NCI-H2081 (cell line): ENCODE measurements at places on chromosomes 1 and 21.

GRCh38 chr1:154329551-154330131 is 4.3 kb downstream of the ATP8B2 start:
- no peak for DNase-seq

- no peak for DNase-seq
Measured at GRCh38 chr1:151312411-151312810, 14.8 kb downstream of the PI4KB start.

DNA sequence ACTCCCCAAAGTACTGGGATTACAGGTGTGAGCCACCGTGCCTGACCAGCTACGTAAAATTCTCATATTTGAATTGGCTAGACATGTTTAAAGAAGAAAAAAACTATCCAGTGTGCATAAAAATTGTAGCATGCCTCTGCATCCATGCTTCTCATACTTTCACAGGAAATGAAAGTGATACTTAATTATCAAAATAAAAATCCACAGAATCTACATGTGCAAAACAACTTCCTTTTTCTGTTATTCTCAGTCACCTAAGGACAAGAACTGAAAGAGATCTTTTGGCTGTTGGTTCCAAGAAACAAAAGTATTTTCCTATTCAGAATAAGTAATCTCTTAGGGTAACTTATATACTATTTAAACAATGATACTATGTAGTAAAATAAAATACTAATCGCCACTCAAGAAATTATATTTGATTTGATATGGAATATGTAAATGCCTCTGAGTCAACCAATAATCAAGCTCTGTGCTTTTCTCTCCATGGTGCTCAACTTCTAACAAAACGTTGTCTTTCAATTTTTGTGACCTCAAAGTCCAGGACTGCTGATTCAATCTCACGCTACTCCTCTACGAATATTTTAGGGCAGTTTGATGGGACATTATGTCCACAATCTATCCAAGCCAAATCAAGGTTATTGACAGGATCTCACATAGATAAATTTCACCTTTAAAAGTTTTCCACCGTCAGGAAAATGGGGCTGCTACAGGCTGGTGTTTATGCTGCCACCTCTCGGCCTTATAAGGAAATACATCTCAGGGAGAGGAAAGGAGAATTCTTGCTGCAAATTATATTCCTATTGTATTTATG is 102.7 kb downstream of the ZNF281 start:
- DNase-seq = peak; percentile 48

DNA sequence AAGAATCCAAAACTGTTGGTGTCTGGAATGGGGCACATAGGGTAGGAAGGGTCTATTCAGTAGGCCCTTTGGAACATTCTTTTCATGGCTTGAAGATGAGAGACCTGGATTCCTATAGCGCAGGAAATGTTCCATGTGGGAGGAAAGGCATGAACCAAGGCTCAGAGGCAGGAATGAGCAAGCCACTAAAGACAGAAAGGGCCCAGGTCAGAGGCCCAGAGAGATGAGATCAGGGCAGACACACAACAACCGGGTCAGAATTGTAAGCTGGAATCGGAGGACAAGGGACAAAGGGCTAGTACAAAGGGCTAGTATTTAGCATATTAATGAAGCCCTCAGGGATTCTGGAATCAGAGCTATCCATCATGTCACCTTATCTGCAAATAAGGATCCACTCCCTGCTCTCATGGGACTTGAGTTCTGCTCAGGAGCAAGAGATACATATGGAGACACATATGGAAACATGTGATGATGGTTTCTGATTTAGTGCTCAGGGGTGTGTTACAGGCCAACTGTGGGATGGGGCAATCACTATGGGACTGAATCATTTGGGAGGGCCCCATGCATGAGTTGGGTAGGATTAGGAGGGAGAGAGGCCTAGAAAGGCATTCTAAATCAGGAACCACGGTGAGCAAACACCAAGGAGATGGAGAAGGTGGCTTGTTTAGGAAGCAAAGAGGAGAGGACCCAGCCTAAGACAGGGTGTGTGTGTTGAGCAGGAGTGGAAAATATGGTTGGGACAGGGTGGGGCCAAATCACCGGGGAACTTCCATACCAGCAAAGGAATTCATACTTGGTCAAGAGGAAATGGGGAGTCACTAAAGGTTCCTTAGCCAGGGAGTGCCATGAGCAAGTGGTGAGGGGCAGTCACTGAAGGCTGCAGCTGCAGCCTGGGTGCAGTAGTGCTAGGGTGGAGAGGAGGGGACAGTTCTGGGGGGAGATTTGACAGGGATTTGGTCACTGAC is 8.6 kb downstream of the NECTIN4 start:
- DNase-seq = no peak

DNA sequence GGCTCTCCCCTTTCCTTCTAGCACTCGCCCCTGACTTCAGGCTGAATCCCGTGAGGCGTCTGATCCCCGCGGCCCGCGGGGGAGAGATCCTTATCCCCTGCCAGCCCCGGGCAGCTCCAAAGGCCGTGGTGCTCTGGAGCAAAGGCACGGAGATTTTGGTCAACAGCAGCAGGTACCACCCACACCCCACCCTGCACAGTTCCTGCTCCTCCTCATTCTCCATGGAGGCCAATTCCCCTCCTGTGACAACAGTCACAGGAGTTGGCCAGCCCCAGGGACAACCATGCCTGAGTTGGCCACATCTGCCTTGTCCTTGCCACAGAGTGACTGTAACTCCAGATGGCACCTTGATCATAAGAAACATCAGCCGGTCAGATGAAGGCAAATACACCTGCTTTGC is 20.0 kb downstream of the TMEM81 start:
- no peak for DNase-seq

DNA sequence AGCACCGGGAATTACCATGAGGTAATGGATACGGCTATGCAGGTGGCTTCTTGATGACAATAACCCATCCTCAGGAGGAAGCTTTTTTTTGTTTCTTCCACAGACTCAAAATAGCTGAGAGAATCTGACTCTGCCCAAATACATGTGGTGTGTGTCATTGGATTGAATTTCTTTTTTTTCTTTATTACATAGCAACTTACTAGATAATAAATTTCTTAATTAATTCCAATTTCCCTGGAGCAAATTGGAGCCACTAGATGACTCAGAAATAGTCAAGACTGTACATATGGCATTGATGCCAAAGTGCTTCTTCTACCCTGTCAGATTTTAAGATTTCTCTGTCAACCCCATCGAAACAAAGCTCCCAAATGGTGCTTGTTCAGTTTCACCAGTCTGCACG is 42.7 kb downstream of the L1TD1 start:
- DNase-seq = no peak

DNA sequence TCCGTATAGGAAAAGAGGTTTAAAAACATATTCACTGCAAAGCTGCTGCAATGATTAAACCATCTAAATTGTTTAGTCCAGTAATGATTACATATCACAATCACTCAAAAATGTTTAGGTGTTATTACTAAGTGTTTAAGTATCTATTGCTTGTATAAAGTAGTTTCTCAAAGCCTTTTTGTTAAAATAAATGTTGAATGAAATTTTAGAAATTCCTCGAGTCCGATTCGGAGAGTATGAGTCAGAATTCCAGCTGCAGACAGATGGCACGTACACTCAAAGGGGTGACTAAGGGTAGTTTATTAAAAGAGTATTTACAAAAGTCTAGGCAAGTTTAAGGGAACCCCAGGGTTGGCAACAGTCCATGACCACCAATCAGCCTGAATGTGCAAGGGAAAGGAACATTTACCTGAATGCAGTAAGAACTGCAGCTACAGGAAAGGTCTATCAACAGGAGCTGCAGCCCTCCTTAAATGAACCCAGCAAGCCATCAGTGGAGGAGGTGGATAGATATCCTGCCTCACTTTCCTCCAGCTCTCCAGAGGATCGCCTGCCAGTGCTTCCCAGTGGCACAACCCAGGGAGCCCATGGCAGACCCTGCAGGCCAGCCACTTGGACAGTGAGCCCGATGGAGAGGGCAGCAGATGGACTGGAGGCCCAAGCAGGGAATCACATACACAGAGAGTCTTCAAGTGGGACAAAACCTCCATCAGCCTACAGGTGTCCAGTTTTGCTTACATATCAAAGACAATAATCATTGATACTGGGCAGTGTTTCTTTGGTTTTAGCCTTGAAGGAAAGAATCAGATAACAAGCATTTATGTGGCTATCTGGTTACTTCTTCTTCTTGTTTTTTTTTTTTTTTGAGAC is 92.1 kb upstream of the SLC44A3 start:
- no peak for DNase-seq

DNA sequence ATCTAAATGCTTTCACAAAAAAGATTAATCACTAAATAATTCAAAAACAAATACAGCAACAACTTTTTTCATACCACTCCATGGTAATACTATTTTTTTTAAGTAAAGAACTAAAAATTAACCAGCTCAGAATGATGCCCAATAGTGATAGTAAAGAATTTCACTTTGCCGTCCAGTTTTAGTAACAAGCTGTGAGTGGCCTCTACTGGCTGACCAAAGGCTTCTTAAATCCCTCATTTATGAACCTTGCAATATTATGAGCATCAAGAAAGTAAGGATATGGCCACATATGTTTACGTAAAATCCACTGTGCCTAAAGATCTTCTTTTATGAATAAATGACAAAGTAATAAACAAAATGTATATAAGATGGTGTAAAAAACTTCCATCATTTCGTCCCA is 108.6 kb downstream of the GPATCH2 start:
- DNase-seq = no peak

DNA sequence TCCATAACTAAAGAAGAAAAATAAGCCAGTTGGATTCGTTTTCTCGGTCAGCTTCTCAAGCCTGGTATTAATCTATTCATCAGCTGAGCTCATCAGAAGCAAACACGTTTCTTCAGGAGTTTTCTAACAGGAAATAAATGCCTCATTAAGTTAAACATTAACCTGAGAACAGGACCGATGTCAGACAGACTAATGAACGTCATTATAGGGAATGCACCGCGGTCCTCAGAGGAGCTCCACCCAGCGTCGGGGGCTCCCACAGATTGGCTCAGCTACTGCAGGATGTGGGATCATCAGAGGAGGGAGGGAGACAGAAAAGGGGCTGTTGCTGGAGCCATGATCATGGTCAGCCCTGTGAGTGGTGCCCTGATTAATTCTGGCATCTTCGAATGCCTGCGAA is 615.4 kb downstream of the PTPRU start:
- no peak for DNase-seq

DNA sequence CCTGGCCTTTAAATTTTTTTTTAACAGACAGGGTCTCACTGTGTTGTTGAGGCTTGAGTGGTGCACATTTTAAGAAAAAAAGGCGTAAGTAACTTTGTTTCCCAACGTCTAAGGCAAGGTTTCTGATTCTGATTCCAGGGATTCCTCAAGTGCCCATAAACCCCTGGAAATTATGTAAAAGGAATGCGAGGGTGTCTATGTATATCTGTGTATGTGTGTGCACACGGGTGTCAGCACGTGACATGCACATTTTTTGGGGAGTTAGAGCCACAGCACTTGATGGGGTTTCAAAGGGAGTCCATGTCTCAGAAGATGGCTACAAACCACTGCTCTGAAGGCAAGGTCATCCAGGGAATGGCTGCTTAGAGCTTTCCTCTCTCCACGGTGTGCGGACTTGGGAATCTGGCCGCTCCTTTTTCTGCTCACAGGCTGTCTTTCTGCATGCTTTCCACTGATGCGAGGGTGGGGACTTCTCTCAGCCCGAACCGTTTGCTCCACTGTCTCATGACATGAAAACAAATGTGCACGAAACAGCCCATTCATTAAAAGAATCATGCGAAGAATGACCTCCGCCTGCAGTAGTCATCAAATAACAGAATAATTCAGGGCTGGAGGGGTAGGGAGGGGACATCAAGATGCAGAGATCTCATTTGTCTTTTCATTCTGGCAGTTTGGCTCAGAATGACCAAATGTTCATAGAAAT is 18.7 kb upstream of the RERE start:
- no peak for DNase-seq

DNA sequence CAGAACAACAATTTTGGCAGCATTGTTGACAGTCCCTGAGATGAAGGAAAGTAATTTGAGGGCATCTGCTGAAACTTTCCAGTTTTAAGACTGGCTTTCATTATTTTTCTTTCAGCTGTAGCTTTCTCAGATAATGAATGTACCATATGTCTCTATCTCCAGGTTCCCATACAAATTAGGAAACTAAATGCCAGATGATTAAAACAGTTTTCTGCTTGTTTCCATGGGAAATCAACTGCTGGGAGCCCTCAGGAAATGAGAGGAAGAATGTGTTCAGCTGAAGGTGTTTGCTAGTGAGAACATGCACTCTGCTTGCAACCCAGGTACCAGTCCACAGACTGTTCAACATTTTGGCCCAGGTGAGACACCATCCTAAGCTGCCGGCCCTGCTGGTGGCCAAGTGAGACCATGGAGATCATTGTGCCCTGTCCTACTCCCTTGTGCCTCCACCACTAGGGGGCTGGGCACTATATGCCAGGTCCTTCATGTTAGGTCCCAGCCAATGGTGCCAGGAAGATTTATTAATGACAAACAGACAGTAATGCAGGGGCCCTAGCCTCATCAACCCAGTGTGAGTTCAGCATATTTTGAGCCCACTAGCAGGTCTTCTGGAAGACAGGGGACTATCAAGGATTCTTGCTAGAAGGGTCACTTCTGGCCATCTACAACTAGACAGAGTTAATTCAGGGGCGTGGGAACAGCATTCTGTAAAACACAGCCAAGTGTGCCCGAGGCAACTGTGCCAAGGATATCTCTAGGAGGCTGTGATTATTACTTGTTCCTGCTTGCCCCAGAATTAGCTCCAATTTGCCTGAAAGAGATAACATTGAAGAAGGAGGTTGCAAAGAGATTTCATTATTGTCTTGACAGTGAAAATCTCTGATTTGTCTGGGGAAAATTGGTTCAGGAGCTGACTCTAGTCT is 17.0 kb upstream of the LRRC8C start:
- DNase-seq = no peak

DNA sequence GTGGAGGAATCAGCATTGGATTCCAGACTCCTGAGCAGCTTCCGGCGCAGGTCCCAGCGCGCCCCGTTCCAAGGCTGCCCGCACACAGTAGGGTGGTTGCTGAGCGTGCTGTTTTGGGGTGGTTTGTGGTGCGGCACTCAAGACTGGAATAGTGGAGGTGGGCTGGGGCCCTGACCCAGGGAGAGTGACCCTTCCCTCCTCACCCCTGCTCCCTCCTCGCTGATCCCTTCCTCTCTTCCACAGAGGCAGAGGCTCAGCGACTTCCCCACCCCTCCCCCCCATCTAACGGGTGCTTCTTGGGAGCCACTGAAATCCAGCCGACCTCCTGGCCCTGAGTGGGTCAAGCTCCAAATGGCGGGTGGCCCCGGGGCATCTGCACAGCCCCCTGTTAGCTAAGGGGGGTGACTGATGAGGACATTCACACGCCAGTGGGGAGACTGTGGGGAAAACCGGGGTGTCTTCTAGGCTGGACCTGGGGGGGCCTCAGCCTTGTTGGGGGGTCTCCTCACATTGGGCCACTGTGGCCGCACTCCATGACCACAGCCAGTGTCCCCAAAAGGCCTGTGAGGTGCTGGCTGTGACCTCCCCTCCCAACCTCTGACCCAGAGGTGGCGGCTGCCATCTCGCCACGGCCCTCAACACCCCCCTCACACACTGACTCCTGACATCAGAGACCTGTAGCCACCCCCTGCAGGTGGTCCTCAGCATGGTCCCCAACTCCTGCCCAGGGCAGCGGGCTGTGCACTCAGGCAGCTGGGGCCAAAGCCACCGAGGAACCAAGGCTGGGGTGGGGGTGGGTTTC is 3.9 kb upstream of the HES4 start:
- no peak for DNase-seq

GRCh38 chr1:63611231-63611630 is 18.0 kb downstream of the PGM1 start:
- no peak for DNase-seq

- DNase-seq = no peak
Measured at GRCh38 chr1:89172468-89173143, 3.2 kb downstream of the GBP7 start.

GRCh38 chr21:37525810-37526209 is 159.2 kb downstream of the DYRK1A start:
- no peak for DNase-seq

- no peak for DNase-seq
Measured at GRCh38 chr1:203214871-203215270, 14.6 kb downstream of the CHIT1 start.
